Stimulated activated CD4-positive, alpha-beta T cell treated with anti-CD3 and anti-CD28 coated beads, Interleukin-2, amount 100 ng/mL, for 24 hours (primary cell): ENCODE measurements at places on chromosomes 4 and X.

- no peak for DNase-seq
Measured at GRCh38 chrX:1767026-1767425, 152.2 kb downstream of the ASMT start.

GRCh38 chr4:2623442-2623841 is 87.0 kb downstream of the FAM193A start:
- no peak for DNase-seq

DNA sequence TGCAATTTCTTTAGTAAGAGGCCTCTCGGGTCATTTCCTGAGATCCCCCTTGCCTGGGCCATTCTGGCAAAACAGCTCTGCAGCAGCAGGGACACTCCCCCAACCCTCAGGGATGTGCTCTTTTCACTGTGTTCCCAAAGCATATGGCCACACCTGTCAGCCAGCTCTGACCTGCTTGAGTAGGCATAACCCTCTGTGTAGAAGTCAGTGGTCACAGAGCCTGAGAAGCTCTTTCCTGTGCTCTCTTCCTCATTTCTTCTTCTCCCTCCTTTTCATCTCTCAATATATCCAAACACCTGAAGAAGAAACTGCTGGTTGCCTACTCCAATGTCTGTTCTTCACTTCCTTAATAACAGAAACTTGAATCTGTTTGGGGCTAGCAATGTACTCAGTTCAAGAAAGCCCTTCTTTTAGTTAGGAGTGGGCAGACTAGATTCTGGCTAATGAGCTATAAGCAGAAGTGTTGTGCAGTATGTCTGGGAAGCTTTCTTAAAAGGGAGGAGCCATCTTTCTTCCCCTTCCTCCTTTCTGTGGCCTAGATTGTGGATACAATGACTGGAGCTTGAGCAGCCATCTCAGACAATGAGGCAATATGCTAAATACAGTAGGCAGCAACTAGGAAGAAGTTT is 73.3 kb downstream of the PRPS1 start:
- no peak for DNase-seq

- no peak for DNase-seq
Measured at GRCh38 chrX:5051831-5052491, 1176.7 kb downstream of the NLGN4X start.

DNA sequence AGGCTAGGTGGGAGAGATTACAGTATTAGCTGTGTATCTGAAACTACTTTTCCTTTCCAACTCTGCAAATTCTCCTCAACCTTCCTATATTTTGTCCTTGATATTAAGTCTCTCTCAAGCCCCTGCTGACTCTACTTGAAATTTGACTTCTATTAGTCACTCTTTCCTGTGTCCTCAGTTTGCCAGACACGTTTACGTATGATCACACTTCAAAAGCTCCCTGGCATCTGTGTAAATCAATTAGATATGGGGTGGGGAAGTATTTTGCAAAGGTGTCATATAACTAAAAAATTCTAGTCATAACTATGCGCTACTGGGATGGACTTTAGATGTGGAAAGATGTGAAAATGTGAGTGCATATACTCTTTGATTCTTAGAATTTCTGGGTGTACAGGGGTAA is 67.4 kb upstream of the ARHGAP24 start:
- no peak for DNase-seq

DNA sequence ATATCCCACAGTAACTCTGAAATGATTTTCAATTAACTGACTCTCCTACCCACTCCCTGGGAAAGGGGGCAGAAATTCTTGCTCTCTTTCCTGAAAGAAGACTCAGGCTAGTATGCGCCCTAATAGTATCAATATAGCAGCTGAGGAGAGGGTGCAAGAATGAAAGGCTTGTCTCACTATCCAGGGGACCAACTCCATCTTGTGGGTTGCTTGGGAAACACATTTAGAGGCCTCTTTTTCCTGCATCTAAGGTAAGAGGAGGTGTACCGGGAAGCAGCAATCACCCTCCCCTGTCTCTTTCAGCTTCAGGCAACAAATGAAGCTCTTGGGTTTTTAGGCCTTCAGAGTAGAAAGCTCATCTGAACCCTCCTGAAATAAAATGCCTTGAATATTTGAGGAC is 11.3 kb downstream of the TMEM255A start:
- DNase-seq, result no peak

GRCh38 chr4:88382621-88383020 is 4.0 kb downstream of the HERC6 start:
- DNase-seq, result peak; percentile 55

GRCh38 chr4:26071688-26072087 is 157.7 kb downstream of the SMIM20 start:
- DNase-seq, result no peak

DNA sequence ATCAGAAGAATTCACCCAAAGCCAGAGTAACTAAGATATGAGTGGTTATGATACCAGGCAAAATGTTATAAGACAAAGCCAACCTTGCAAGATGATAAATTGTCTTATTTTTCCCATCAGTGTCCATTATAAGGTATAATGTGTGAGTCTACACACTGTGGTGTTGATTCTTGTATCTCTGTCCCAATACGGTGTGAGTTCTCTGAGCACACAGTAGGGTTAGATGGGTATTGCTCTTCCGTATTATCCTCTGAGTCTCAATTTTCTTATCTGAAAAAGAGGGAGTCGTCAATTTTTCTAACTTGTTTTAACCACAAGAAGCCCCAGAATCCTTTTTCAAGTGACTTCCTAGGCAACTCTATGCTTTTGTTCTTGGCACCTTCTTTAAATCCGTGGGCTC is 69.9 kb downstream of the HMGB2 start:
- DNase-seq, result no peak

DNA sequence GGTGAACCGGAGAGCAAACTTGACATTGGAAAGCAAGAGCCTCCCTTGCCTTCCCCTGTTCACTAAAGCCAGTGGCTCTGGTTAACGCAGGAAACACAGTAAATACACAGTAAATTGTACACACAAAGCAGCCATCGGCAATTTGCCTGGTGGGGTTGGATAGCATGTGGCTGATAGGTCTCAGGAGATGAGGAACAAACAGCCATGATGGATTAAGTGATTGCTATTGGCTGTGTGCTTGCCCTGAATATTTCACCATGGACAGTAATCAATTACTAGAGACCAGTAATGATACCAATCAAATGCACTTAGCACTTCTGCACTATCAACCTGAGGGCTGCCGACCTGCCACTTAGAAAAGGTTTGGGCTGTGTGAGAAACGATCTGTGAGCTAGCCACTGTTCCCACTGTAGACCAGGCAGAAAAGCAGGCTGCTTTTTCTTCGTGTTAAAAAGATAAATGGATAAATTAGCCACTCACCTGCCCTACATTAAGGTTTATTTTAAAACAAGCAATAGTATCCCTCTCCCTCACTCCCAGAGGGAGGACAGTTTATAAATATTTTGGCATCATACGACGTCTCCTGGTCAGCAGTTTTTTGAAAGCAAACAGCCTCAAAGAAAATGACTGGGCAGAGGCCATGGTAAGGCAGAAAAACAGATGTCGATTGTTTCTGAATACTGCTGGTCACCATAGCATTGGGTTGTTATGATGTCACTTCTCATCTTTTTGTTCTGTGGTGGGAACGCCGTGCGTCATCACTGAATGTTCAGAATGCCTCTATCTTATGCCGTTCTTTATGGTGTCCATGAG is 167.1 kb downstream of the MAML3 start:
- DNase-seq, result no peak

GRCh38 chr4:40594261-40595178 is 35.1 kb downstream of the RBM47 start:
- DNase-seq, result no peak

DNA sequence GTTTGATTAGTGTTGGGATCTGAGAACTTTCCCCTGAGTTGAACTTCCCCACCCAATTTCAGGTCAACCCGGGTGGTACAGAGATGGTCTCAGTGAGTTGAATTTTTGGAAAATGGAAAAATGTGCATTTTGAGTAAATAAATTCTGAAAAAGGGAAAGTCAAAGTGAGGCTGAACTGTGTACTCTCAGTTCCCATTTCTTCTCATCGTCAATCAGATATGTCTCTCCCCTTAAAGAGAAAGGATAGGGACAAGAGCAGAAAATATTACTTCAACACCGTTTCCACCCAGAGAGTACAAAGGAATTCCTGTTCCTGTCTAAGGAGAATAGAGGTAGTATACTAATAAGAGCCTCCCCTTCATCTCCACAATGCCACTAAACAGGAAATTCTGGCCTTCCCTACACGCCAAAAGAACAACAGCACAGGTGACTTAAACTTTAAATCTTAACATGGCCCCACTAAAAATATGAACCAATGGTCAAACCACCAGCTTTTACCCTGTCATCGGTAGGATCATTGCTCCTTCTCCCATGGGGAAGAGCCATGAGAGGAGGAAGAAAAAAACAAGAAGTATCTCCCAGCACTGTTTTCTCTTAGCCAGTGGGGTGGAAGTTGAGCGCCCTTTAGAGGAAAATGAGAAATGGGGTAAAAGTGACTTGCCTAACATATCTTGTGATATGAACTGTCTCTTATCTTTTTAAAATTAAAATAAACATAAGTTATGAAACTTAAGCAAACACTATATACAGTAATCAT is 30.3 kb downstream of the BMP3 start:
- DNase-seq, result no peak

DNA sequence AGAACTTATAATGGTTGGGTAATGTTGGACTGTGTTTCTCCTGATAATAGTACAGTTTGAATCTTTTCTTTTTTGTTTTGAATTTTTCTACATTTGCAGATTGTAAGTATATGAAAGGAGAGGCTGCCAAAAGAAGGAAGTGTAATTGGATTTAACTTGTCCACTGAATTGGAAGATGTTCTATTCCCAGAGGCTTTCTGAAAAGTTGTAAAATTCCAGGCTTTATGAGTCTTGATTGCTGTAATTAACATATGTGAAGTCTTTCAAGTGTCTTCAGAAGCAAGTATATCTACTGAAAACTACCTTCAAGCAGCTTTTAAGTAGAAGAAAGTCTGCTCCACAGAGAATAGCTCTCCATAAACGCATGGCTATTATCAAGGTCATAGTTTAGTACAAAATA is 2456.4 kb downstream of the PCDH7 start:
- no peak for DNase-seq

DNA sequence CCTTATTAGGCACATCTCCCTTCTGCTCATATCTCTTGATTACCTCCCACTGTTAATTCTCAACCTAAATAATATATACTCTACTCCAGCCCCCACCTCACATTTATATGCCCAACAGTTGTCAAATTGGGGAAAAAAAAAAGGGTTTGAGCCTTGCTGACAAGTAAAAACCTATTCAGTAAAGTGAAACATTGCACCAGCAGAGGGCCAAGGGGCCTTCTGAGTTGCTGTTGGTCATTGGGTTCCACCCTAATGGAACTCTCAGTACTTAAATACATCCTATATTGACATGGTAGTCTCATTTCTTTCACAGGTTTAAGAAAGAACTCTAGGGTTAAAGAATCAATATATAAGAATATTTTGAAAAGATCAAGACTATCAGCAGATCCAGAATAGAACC is 362.2 kb downstream of the SMARCA1 start:
- DNase-seq, result no peak

GRCh38 chr4:69056150-69056549 is 40.1 kb upstream of the UGT2B7 start:
- DNase-seq, result no peak

- DNase-seq, result no peak
Measured at GRCh38 chr4:159860945-159861344, 758.1 kb downstream of the RAPGEF2 start.

DNA sequence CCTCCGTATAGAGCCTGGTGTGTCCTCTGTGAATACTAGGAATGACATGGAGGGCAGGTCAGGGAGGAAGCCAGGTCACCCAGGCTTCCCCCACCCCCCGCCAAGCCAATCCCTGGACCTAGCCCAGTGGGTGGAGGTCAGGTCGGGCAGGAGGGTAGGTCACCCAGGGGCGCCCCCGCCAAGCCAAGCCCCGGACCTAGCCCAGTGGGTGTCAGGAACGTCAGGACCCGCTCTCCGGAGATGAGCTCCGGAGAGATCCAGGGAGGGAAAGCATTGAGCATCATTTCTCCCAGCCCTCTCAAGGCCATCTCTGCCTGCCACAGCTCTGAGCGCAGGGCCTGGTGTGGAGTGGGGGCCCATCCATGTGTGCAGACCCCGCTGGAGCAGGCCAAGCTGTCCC is 48.6 kb downstream of the WFS1 start:
- no peak for DNase-seq

GRCh38 chrX:101395789-101396188 is 5.0 kb downstream of the RPL36A start:
- no peak for DNase-seq

GRCh38 chrX:100680756-100681155 is 36.8 kb downstream of the SRPX2 start:
- no peak for DNase-seq

- DNase-seq, result no peak
Measured at GRCh38 chr4:87192145-87192919, 28.1 kb downstream of the KLHL8 start.

- DNase-seq, result no peak
Measured at GRCh38 chr4:53960843-53961242, 103.6 kb downstream of the CHIC2 start.

GRCh38 chr4:54065282-54066087 is 1.1 kb upstream of the CHIC2 start:
- DNase-seq, result no peak

- no peak for DNase-seq
Measured at GRCh38 chr4:175511861-175512260, 300.2 kb downstream of the GPM6A start.

- no peak for DNase-seq
Measured at GRCh38 chrX:1388651-1389050, 3.3 kb downstream of the SLC25A6 start.

- DNase-seq, result no peak
Measured at GRCh38 chr4:68736813-68737212, 66.4 kb upstream of the UGT2B15 start.

- no peak for DNase-seq
Measured at GRCh38 chr4:127055357-127055756, 577.4 kb upstream of the INTU start.

DNA sequence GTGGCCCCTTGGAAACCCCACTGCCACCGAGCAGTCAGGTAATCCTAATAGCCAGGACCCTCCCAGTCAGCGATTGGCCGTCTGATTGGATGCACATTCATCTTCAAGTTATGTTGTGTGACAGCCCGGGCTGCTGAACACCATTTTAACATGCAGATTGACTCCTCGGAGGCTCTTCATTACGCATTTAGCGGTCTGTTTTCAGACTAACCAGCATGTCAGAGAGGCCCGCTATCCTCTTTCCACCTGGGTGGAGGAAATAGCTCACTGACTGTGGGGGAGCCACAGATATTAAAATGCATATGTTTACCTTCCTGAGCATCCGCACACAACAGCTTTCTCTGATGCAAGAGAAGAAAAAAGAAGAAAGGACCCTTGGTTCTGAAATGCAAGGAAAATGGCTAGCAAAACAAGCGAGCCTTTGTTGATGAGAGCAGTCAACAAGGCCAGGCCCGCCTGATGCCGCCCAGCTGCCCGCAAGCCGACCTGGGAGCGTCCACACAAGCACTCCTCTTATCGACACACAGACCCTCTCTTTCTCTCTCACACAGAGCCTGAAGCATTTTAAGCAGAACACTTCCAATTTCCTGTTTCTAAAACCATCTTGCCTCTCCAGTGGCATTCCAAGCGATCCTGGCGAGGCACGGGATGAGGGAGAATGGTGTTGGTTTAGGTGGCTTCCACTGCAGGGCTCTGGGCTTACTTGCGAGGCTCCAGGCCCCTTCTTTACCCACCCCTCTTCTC is 118.3 kb downstream of the MGST2 start:
- DNase-seq, result no peak

GRCh38 chrX:15056044-15056443 is 182.8 kb downstream of the MOSPD2 start:
- no peak for DNase-seq

GRCh38 chr4:170038769-170039168 is 12.6 kb upstream of the MFAP3L start:
- no peak for DNase-seq

GRCh38 chrX:131795442-131796229 is 227.5 kb upstream of the STK26 start:
- DNase-seq, result no peak
